ENCODE measurements at places on chromosomes 4 and X.

- DNase-seq = no peak
Measured at GRCh38 chr4:144338834-144339233, 198.3 kb upstream of the GYPA start.

- DNase-seq = no peak
Measured at GRCh38 chr4:152486429-152487389, 49.2 kb downstream of the FBXW7 start.

- no peak for DNase-seq
Measured at GRCh38 chrX:20139966-20140365, 1.7 kb downstream of the EIF1AX start.

DNA sequence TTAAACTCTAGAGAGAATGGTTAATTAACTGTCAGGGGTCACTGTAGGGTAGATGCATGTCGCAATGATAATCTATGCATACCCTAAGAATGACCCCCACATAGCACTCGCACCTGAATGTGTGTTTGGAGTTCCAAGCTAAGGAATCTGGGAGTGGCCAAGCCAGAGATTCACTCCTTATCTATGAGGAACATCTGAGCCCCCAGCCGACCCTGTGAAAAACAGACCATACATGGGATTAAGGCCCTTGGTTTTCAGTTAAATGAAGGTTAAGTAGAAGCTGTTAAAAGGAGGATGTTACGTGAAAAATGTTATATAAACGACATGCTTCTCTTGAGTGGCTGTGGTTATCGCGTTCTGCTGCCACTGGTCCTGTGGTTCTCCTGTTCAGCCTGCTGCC, 147.2 kb downstream of the RELL1 start:
- DNase-seq = no peak

GRCh38 chrX:22652596-22652995, 347.2 kb upstream of the DDX53 start:
- DNase-seq = no peak

- DNase-seq = no peak
Measured at GRCh38 chr4:26206999-26207398, 113.8 kb upstream of the RBPJ start.

- no peak for DNase-seq
Measured at GRCh38 chrX:46589977-46590723, 16.6 kb downstream of the CHST7 start.

GRCh38 chr4:128290526-128290925, 2.9 kb upstream of the PGRMC2 start:
- DNase-seq = no peak

- no peak for DNase-seq
Measured at GRCh38 chr4:33837043-33837838, 2407.1 kb downstream of the ARAP2 start.

DNA sequence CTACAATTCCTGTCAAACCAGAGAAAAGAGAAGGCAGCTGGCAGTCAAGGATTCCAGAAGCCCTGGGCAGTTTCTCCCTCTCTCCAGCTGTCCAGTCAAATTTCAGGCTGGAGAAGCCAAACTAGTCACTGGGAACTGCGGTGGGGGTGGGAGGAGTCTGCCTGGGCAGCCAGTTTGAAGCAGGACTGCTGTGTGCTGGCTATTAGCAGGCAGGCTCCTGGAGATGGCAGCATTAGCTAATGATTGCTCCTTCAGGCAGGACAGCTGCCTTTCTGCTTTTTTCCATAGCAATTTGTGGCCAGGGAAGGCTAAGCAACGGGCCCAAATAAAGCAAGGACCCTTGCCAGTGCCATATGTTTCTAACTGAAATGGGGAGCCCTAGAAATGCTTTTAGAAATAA, 44.7 kb upstream of the FGF13 start:
- DNase-seq = no peak

GRCh38 chr4:38560340-38560739, 103.7 kb upstream of the KLF3 start:
- no peak for DNase-seq

DNA sequence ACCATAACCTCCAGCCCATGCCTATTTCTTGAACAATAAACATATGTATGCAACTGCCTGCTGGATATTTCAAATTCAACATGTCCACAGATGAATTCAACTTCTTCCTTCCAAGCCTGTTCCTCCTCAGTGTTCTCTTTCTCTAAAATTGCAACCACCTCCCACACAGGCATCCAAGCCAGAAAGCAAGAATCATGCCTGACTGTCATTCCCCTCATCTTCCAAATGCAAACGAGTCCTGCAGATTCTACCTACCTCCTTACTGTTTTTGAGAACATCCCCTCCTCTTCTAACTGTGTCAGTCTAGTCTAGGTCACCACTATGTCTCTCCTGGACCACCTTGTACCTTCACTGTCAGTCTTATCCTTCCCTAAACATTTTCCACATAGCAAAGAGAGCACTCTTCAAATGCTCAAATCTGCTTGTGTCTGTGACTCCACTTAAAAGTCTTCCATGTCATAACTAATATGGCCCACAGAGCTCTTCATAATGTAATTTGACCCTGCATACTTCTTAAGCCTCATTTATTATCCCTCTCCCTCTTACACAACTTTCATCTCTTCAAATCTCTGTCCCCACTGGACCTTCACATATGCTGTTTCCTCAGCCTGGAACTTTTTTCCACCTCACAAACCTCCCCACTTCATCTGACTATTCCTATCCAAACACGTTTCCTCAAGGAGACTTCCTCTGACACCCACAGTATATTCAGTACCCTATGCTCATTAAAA, 25.7 kb downstream of the MAPK10 start:
- no peak for DNase-seq

GRCh38 chr4:83149865-83150652, 35.5 kb upstream of the PLAC8 start:
- DNase-seq = no peak

DNA sequence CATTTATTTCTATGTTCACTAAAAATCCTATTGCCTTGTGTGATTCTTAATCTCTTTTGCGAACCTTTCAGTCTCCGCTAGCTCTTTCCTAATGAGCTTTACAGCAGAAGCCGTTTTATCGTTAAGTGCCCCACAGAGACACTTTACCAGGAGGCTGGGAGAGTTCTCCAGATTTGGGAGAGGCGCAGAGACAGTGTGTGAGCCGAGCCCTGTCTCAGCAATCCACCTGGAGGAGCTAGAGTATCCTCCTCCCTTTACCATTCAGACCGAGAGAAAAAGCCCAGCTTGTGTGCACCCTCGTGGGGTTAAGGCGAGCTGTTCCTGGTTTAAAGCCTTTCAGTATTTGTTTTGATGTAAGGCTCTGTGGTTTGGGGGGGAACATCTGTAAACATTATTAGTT, 54.9 kb upstream of the MTM1 start:
- DNase-seq = no peak

GRCh38 chr4:152697284-152698088, 17.7 kb upstream of the TMEM154 start:
- DNase-seq = no peak

GRCh38 chrX:38489341-38489740, 72.0 kb upstream of the TSPAN7 start:
- DNase-seq = no peak

DNA sequence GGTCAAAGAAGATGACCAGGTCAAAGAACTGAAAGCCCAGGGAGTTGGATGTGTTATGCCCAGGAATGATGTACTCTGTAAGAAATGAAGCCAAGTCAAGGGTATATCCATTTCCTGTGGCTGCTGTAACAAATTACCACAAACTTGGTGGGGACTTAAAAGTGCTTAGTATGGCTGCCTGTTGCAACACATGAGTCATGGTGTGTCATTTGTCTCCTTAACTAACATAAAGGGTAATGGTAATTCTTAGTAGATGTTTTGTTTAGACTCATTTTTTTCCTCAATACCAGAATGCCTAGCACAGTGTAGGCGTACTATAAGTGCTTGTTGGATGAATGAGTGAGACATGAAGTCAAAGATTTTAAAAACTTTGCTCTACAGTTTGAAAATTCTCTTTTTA, 45.7 kb downstream of the SYTL5 start:
- DNase-seq = no peak

DNA sequence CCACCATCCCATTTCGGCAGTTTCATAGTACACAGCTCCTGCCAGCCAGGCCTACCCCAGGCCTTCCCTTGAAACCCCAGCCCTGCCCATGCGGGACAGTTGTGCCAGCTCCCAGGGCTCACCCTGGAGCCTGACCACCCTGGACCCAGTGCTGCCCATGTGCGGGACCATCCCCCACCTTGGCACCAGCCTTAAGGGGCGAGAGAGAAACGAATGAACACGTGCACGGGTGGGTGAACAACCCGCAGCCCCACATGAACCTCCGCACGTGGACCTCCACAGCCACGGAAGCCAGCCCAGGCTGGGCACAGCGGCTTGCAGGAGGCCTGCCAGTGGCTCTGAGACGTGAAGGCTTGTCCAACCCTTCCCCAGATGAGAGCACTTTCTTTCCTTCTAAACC, 76.0 kb upstream of the MXD4 start:
- DNase-seq = peak; percentile 19

GRCh38 chr4:16884673-16885460, 13.6 kb downstream of the LDB2 start:
- DNase-seq = no peak

DNA sequence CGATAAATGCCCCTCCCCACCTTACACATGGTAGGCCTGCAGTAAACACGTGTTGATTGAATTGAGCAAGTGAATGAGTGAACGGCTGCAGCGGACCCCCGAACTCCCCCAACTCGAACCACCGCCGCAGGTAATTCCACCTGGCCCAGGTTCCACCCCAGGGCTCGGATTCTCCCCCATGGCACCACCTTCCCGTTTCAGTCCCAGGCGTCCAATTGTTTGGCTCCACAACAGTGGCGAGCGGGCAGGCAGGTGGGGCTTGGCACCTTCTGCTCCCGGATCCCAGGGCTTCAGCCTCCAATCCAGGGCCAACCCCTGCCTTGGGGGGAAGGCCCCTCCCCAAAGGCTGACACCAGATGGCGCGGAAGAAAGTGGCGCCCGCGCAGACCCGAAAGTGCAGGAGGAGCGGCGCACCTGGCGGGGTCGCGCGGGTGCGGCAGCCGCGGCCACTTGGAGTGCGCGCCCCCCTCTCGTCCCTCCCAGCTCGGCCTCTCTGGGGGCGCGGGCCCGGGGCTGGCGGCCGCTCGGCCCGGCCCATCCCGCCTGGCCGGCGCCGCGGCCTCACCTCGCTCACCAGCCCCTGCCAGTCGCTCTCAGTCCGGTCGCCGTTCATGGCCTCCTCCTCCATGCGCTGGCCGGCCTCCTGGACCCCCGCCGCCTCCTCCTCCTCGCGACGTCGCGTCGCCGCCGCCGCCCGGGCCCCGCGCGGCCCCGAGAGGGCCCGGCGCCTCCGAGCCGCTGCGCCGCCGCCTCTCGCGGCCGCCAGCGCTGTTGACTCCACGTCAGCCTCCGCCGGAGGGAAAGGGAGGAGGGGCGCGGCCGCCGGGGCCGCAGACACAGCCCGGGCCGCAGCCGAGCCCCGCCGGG, at the start of gene CCDC149:
TSS of gene CCDC149 (minus strand) at position 791 of the 867 bp plus-strand sequence. CDS start at position 613, 178 bp downstream.
- no peak for DNase-seq

DNA sequence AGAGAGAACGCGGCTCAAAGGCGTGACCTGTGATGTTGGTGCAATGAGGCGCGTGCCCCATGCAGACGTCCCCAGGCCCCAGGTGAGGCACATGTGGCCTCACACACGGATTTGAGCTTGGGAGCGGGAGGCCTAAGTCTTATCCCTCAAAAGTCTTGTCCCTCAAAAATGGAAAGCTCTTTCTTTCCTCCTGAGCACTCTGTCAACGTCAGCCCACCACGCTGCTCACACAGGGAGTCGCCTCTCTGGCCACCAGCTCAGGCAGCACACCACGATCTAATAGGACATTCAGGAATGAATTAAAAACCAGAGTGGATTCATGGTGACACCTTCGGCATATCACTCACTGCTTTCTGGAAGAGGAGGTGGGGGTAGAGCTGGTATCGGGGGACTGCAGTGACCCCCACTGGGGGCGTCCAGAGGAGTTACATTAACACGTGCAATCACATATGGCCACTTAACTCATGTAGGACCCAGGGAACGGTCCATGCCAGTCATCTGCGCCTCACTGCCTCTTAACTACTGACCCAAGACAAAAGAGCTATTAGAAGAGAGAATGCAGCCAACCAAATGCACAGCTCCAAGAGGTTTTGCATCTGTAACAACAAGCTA, 21.9 kb upstream of the CYP4V2 start:
- no peak for DNase-seq

GRCh38 chr4:3413217-3413671, 28.5 kb upstream of the HGFAC start:
- no peak for DNase-seq

- no peak for DNase-seq
Measured at GRCh38 chrX:149830192-149830873, 48.6 kb downstream of the MAGEA9 start.

GRCh38 chrX:127405946-127406345, 586.4 kb downstream of the PRR32 start:
- no peak for DNase-seq

DNA sequence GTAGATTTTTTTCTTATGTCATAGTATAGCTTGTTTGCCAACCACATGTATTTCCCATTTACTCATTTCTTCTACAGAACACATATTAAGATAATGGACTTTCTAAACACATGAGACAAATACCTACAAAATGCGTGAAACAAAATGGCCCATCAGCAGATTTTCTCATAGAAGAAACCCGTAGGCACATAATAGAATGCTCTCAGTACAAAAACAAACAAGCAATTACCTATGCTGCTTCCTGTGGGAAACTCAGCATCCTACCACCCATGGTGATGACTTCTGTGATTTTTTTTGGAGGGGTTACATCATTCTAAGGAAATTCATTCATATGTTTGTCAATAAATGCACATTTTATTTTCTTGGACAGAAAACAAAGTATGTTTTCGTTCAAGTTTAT, 343.6 kb downstream of the SPRY1 start:
- no peak for DNase-seq

DNA sequence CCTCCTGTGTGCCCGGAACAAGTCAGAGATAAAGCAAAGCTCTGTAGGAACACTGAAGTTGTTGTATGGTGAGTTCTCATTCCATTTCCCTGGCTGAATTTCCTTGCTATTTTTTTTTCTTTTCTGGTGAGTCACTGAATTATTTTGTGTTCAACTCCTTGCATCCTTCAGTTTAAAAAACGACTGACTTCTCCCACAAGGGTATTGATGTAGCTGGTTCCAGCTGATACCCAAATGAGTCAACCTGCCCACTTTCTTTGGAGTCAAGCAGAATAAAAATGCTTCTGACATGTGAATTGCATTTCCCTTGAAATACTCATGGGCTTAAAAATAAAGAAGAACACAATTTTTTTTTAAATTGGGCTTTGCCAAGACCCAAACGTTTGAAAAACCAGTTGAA, 85.5 kb downstream of the SHOX start:
- DNase-seq = no peak

DNA sequence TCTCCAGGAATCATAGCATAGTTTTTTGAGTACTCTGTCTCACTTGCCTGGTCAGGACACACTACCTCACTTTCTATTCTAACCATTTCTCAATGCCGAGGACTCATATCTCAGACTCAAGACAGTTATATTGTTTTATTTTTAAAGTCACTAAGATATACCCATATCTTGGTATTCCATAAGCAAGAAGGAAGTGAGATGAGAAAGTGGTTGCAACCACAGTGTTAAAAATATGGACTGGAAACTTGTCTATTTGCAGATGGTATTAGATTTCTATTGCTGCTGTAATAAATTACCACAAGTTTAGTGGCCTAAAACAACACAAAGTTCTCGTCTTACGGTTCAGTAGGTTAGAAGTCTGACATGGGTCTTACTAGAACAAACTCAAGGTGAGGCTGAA, 344.8 kb upstream of the MAGEB2 start:
- no peak for DNase-seq

GRCh38 chr4:11622961-11623725, 194.4 kb upstream of the HS3ST1 start:
- no peak for DNase-seq

- no peak for DNase-seq
Measured at GRCh38 chr4:183392377-183392776, 52.1 kb upstream of the CDKN2AIP start.

All from activated CD4-positive, CD25-positive, alpha-beta regulatory T cell treated with anti-CD3 and anti-CD28 coated beads, Interleukin-2, amount 50 U/mL, for 72 hours (primary cell).